ENCODE measurements at places on chromosomes 11 and 22. TPM values are rescaled to one million over a fixed set of nuclear protein-coding genes. Genes with fewer than 3 reads are reported as not detected.

DNA sequence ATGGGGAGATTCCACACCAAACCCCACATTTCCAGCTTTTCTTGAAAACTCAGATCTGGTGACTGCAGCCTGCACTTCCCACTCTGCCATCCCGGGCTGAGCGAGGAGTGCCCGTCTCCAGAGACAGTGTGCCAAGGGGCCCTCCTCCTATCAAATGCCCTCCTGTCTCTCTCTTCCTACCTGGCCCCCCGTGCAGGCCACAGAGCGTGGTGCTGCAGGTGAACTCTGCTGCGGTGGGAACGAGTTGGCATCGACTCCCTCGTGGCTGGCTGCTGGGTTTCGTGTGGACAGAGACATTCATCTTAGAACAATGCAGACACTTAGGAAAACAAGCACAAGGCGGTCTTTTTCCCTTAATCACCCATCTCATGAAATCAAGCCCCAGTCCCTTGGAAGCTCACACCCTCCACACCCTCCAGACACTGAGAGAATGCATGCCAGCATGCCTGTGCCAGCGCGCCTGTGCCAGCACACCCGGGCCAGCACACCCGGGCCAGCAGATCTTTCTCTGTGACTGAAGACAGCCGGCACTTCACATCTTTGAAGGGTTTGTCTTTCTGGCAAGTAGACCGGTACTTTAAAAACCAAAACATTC lies 65.0 kb downstream of the PARVB start:
- DNase-seq, result no peak

GRCh38 chr11:74384641-74385040 lies 13.6 kb downstream of the PGM2L1 start:
- no peak for DNase-seq

GRCh38 chr22:38921806-38922205 lies 35.6 kb upstream of the APOBEC3A start:
- DNase-seq, result no peak

GRCh38 chr11:133895061-133895479 lies 49.8 kb upstream of the SPATA19 start:
- peak; percentile 5 for DNase-seq

DNA sequence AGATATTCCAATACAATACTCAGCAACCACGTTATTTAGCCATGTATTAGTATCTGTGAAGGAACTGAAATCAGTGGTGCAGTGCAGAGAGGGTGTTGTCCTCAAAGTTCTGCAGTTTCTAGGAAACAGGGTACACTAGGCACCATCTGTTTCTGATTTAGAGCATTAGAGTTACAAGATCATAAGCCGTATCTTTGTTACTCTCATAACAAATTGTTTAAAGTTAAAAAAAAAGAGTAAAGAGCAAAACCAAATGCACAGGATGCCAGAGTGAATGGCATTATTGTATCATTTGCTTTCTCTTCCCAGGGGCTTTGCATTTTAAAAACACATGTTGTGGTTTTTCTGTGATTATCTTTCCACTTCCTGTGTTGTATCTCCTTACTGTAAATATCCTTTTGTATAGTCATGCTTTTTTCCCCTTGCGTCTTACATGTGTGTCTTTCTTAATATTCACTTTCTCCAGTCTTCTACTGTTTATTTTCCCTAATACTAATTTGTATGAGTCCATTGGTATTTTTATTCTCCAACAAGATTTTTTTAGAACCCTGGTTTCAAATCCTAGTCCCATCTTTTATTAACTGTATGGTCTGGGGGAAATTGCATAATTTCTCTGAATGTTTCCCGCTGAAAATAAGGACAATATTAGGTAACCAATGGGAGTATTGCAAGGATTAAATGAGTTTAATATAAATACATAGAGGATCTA lies 15.2 kb upstream of the NUP160 start:
- DNase-seq, result peak; percentile 28

DNA sequence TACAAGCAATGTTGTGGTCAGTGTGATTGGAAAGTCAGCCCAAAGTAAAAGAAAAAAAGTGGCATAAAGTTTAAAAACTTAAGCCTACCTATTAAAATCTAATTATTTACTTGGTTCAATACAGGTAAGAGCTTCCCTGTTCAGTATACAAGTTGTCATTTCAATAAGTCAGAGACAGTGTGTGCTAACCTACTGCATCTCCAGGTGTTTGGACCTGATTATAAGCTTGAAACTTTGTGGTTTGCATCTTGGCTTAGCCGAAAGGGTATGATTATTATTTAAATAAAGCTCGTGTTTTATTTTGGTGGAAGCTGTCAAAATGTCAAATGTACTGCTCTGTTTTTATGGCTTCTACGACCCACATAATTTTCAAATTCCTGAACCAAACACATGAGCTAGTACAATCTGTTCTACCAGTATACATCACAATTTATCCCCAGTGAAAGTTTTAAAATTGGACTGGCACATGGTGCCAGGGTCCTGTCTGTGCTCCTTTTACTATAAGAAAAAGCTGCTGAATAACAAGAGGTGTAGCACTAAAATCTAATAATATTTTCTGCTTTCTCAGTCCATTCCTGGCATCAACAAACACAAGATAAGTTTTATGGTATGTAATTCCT lies 103.9 kb upstream of the ANO3 start:
- no peak for DNase-seq

DNA sequence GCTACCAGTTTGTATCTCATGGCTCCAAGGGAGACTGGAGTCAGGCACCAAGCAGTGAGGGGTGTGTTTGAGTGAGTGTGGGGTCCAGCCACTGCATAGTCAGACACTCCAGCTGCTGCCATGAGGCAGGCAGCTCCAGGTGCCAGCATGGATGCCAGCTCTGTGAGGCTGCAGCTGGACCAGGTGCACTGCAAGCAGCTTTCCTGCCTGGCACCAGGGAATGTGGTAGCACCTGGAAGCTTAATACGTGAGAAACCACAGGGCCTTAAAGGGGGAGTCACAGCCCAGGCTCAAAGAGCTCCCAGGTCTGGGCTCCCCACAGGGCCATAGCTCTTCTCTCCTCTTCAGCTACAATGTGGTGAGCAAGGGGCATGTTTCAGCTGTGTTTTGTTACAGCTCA lies 817.8 kb upstream of the LUZP2 start:
- DNase-seq, result no peak

DNA sequence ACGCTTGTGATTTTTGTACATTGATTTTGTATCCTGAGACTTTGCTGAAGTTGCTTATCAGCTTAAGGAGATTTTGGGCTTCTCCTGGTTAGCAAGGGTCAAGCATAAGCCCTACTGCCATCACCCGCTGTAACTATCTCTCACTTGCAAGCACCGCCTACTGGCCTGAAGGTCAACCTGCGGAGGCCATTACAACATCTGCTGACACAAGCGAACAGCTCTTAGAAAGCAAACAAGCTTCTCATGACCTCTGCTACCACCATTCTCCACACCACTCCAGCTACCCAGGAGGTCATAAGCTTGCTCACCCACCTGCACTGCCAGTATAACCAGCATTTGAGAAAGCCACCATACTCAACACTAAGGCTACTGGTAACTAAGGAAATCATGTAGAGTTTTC lies 288.4 kb upstream of the KIRREL3 start:
- no peak for DNase-seq

DNA sequence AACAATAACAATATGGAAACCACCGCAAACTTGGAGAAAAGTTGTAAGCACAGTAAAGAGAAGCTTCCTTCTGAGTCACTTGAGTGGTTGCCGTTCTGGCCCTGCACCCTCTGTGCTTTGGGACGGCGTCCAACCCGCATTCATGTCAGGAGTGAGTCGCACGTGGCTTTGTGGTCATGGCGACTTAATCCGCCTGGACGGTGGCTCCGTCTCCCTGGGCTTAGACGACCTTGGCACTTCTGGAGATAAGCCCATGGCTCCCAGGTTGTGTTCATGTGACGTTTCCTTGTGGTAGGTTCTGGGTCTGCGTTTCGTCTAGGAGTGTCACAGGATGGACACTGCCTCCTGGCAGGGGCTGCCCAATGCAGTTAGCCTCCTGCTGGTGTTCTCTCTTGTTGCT lies 40.5 kb downstream of the TPCN2 start:
- DNase-seq, result no peak

DNA sequence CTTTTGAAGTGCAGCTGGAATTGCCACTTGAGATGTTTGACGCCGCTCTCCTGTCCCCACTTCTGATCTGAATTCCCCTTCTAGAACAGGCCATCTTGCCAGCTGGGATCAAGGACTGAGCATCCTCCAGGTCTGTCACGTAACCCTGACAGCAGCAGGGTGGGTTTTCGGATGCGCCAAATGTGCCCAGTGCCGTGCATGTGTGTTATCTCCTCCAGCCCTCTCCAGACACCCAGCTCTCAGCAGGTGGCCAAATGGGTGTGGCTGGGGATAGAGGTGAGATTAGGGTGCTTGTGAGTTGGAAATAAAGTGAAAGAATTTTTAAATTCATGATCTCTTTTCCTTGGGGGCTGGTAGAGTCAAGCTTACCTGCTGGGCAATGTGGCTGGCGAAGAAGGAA lies 3.3 kb downstream of the OSBP2 start:
- no peak for DNase-seq

DNA sequence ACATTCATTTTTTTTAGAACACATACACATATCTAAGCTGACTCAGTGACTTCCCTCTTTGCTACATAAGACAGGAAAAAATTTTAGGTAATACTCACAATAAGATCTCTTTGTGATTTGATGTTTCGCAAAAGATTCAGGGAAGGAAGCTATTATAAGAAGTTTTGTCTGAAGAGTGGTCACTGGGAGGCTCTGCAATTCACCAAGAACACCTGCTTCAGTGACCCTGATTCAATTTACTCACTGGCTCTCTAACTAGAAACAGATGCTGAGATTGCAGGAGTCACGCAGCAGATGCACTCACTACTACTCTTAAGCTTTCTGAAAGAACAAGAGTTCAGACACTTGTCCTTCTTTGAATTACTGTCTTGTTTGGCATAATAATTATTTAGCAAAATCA lies 193.6 kb upstream of the DDI1 start:
- DNase-seq, result no peak

- no peak for DNase-seq
These were observed 388.2 kb downstream of the KCNA4 start for GRCh38 chr11:29628609-29629008.

DNA sequence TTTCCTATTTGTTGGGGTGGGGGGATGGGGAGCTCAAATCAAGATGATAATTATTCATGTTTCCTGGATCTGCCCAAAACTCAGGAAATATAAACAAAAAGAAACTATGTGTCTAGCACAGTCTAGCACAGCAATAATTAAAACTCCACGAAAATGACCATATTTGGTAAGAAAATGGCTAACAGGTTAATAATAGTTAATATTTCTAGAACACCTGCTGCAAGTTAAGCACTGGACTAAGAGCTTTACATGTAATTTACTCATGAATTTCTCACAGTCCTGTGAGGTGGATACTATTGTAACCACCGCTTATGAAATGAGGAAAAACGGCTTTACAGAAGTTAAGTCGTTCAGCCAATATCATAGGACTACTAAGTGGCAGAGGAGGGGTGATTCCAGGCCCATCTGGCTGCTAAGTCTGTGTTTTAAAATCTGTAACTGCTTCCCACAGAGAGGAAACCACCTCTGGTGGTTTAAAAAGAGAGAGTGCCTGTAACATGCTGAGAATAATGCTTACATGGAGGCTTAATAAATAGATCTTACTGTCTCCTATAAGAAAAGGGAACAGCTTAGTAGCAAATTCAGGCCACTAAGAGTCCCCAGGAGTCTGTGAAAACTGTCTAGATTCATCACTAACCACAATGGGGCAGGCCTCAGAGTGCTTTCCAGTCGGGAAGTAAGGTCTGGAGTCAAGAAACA lies 11.0 kb upstream of the AMOTL1 start:
- DNase-seq, result no peak

DNA sequence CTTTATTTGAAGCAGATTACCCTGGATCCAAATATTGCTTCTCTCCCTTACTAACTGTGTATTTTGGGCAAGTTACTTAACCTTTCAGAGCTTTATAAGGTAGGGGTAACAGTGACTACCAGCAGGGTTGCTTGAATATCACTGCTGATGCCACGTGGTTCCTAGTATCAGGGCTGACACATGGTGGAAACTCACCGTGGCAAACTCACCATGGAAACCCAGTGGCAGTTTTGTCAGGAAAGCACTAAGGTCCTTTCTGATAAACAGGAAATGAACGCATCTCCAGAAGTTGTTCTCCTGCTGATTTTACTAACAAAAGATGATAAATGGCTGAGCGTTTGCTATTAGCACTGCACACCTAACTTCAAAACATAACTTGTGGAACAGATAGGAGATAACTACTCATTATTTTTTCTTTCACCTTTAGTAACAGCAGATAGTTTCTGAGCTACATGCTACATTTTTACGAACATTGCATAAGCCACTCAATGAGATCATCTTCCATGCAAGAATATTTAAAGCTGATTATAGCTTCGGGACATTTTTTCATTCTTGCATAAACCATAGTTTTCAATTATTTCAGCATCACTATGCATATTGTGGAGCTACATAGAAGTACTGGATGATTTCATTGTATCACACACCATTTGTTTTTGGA lies 59.7 kb upstream of the RAG2 start:
- no peak for DNase-seq

- DNase-seq, result no peak
These were observed 723 bp downstream of the OR51M1 start for GRCh38 chr11:5384335-5384734.

DNA sequence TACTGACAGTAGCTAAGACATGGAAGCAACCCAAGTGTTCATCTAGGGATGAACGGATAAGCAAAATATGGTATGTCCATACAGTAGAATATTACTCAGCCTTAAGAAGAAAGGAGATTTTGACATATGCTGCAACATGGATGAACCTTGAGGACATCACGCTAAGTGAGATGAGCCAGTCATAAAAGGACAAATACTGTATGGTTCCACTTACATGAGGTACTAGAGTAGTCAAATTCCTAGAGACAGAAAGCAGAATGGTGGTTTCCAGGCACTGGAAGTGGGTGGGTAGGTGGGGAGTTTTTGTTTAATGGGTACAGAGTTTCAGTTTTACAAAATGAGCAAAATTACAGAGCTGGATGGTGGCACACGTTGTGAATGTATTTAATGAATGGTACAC lies 18.1 kb downstream of the CHST1 start:
- DNase-seq, result no peak

Gene PPFIBP2
- 33.1 TPM for total RNA-seq

Gene F2
- total RNA-seq, result 0.15 TPM

Gene B4GALNT4
- 1.5 TPM for total RNA-seq

Gene PRG2
- total RNA-seq, result 0.40 TPM

Gene OR51B5
- not detected for total RNA-seq

Gene DMC1
- 12.3 TPM for total RNA-seq

Gene GAL3ST1
- not detected for total RNA-seq

Gene SULT4A1
- not detected for total RNA-seq
